ENCODE measurements at places on chromosomes 12 and 14.

GRCh38 chr12:51202718-51203117 is 15.1 kb downstream of the POU6F1 start:
- no peak for DNase-seq

DNA sequence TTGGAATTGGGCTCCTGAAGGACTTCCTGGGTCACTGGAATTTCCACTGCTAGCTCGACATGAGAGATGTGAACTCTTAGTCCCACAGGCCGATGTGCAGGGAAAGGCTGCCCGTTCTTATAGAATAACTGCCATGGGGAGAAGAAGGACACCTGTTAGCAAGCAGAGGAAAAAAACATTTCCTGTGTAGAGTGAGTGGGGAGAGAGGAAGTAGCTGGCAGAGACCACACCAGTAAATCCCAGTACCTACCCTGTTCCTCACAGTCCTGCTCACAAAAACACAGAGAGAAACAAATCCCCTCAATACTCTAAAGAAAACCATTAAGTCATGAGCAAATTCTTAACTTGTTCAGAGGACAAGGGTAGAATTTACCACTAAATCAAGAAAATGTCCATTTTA is 29.5 kb downstream of the AREL1 start:
- no peak for DNase-seq

DNA sequence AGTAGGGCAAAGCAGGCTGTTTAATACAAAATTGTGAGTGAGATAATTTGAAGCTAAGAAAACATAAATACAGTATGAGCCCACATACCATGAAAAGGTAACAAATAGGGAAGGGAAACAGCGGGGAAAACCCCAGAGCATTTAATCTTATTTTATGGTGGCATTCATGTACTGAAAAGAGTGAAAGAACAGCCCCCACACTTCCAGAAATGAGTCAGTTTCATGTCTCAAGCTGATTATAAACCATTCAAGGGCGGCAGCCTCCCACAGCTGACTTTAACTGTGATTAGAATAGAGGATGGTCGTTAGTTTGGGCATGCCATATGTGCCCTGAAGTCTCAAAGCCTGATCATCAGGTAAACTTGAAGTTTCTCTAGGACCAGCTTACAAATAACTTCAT is 64.5 kb downstream of the FOXG1 start:
- no peak for DNase-seq

- DNase-seq = no peak
Measured at GRCh38 chr12:112182499-112182898, 57.1 kb downstream of the TRAFD1 start.

GRCh38 chr12:65923228-65923627 is 98.9 kb downstream of the HMGA2 start:
- DNase-seq = peak; percentile 49

DNA sequence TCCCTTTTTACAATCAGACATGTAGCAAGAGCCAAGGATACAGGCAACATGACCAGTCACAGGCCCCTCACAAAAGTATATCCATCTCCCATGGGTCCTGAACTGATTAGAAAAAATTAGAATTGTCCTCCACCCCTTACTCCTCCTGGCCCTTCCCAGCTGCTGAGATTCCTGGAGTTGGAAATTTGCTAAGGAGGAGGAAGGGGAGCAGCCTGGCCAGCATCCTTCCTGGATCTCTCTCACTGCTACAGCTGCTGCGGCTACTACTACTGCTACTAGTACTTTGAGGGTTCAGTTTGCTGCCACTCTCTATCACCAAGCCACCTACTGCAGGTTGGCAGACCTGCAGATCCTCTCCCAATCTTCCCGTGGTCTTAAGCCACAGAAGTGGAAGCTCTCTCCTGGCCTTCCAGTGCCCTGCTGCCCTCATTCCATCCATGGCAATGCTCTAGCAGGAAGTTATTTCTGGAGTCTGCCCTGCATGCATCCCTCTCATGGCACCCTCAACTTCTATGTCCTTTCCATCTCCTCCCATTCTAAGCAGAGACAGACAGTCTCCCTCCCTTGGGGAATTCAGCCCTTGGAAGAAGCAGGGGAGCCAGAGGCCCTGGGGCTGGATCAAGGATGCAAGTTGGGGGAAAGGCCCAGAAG is 1.0 kb downstream of the ITGA7 start:
- DNase-seq = no peak

- no peak for DNase-seq
Measured at GRCh38 chr14:104263675-104264358, 125.4 kb downstream of the KIF26A start.

GRCh38 chr12:87848248-87848868 is 180.8 kb downstream of the C12orf50 start:
- peak; percentile 46 for DNase-seq

DNA sequence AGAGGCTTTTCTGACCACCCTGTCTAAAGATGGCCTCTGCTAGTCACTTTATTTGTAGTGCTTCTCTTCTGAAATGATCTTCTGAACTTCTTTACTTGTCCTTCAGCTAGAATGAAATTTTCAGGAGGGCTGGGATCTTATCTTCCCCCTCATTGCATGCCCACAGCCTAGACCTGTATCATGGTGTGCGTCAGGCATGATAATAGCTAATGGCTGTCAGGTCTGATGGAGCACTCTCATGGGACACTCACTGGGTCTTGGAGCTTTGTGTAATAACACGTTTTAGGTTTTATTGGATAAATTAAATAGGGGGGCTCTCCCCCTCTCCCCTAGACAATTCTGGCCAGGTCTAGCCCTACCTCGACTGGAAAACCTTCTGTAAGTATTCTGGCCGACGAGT is 97.1 kb upstream of the NRXN3 start:
- DNase-seq = no peak

DNA sequence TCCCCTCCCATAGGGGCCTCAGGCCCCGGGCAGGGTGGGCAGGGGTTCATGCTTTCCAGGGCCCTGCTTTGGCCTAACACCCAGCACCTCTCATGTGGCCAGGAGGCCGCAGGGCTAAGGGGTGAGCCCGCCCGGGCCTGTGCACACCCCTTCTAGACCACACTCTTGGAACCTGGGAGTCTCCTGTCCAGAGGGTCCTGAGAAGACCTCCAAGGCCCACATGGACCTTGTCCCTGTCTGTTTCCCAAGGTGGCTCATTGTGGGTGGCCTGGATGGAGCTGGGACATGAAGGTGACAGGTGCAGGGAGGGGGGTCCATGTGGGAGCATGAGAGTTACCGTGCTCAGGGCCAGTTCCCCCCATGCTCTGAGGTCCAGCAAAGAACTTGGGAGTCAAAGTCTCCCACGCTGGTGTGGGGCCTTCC is 11.6 kb downstream of the DLK1 start:
- no peak for DNase-seq

DNA sequence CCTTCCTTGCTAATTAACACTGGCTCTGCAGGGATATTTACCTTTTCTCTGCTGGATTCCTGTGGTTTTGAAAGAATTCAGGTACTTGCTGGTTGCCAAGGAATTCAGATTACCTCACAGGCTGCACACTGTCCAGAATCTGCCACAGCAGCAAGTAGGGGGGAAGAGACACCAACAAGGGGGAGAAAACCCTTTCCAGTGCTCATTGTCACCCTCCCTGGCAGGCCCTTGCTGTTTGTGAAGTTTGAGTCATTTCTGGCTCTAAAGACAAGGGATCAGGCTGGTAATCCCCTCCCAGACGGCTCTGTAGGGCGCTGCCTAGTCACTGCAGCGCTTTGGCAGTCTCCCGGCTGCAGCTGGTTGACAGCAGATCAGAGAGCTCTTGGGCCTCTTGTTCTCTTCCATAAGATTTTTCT is 50.8 kb downstream of the TTLL5 start:
- DNase-seq = no peak

DNA sequence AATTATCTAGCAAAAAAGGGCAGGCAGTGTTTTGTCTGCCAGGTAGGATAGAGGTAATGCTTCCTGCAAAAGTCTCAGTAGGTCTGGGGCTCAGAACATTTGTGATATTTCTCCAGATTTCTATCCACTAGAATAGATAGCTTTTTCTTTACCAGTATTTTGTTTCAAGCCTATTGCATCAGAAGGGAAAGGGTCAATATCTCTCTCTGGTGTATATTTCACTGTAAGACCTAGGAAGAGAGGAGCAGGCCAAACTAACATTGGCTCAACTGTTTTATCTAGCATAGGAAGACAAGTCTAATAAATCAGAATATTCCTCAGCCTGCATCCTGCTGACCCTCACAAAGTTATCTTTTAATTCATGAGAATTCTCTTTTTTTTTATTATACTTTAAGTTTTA is 106.7 kb upstream of the DAAM1 start:
- no peak for DNase-seq

Measured in inflammatory macrophage treated with lipopolysaccharide for 4 hours (primary cell).